ENCODE measurements at places on chromosomes 1 and 21. TPM values are rescaled to one million over a fixed set of nuclear protein-coding genes. Genes with fewer than 3 reads are reported as not detected.

DNA sequence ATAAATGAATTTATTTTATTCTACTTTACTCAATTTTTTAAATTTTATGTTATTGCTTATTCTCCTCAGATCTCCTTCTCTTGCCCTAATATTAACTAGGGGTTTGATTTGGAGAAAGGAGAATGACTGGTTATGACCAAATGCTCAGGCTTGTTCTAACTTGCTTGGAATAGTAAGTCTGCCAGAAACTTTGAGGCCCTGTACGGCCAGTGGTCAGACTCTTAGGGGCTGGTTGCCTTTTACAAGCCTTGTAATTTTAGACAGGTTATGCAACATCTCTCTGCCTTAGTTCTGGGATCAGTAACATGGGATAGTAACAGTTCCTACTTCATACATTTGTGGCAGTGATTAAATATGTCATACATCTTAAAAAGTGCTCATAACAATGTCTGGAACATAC lies 279.5 kb downstream of the DUSP10 start:
- DNase-seq, result no peak

Gene SLC6A17
- polyA plus RNA-seq, result 0.30 TPM

DNA sequence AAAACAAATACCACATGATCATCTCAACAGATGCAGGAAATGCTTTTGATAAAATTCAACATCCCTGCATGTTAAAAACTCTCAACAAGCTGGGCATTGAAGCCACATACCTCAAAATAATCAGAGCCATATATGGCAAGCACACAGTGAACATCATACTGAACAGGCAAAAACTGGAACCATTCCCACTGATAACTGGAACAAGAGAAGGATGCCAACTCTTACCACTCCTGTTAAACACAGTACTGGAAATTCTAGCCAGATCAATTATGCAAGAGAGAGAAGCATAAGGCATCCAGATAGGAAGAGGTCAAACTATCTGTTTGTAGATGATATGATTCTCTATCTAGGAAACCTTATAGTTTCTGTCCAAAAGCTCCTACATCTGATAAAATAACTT lies 91.6 kb downstream of the DNAH14 start:
- no peak for DNase-seq

GRCh38 chr21:41006636-41007035 lies 159.7 kb upstream of the DSCAM start:
- DNase-seq, result no peak

GRCh38 chr1:110756506-110756905 lies 81.8 kb upstream of the KCNA3 start:
- DNase-seq, result no peak

GRCh38 chr1:209433649-209434031 lies 149.9 kb upstream of the CAMK1G start:
- no peak for DNase-seq

GRCh38 chr21:36839123-36839522 lies 127.3 kb downstream of the HLCS start:
- no peak for DNase-seq

DNA sequence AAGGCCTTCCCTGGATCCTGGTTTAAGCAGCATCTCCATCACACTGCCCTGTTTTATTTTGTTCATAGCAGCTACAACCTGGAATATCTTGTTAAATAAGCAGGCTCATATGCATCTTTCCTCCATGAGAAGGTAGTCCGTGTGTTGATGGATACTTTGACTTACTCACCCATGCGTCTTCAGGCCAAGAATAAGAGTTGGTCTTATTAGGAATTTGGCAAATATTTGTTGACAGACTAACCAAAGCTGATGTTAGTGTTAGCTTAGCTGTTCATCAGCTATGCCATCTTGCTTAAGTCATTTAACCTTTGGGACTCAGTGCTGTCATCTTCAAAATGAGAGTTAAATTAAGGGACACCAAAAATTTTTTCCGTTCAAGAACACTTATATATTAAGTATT lies 59.2 kb downstream of the SASS6 start:
- DNase-seq, result no peak

Gene BECN2
- 0.05 TPM for polyA plus RNA-seq

Gene VASH2
- polyA plus RNA-seq, result 0.82 TPM

- no peak for DNase-seq
Observed at GRCh38 chr1:169586067-169586394, 250 bp downstream of the F5 start.

- peak; percentile 21 for DNase-seq
Observed at GRCh38 chr1:17141441-17142197, 22.4 kb upstream of the PADI2 start.

DNA sequence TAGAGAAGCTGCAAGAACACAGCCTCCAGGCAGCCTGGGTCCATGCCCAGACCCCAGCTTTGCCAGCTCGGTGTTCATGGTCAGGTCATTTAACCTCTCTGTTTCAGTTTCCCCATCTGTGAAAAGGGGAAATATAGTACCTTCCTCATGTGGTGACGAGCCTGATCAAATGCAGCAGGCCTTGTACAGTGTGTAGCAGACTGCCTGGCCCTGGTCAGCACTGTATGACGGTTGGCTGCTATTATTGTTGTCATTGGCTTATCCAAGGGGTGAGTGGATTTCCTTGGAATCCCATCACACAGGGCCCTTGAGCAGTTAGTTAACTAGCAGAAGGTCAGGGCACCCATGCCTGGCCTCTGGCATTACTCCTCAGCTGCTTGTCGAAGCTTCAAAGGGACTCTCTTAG lies 6.6 kb upstream of the TMEM51 start:
- DNase-seq, result no peak

Gene LCE5A
- polyA plus RNA-seq, result 0.43 TPM

Gene TNNT2
- 10.0 TPM for polyA plus RNA-seq

DNA sequence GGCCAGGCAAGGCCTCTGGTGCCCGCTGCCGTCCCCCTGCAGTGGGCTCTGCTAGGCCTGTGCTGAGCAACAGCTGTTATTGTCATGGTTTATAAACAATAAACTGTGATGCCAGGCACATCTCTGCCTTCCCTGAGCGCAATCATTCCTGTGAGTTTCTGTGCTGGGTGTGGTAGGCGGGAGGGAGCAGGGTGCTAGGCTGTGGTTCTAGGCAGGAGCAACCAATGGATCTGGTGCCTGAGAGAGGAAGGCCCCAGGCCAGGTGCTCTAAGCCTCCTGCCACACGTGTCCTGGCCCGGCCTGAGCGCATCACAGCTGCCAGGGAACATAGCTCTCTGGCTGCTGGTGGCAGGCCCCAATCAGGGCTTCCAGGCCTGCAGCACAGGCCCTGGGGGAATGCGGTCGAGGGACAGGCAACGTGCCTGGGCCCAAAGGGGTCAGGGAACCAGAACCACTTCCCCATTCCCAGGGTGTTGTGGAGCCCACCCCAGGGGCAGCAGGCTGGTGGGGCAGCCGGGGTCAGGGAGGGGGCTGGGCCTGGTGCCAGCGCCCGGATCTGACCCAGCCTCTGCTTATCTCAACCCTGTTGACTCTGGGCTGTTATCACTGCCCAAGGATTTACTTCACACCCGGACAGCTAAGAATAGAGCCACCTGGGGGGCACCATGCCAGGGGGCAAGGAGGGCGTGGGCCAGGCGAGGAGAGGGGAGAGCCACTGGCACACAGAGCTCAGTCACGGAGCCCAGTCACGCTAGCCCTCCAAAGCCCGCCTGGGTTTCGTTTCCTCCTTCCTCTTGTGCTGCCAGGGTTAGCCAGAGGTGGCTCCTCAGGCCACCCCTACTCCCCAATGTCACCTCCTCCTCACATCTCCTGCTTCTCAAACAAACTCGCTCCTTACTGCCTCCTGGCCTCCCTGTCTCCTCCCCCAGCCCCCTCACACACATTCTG lies 11.5 kb downstream of the TRIM46 start:
- no peak for DNase-seq

Gene LIN28A
- 0.05 TPM for polyA plus RNA-seq

DNA sequence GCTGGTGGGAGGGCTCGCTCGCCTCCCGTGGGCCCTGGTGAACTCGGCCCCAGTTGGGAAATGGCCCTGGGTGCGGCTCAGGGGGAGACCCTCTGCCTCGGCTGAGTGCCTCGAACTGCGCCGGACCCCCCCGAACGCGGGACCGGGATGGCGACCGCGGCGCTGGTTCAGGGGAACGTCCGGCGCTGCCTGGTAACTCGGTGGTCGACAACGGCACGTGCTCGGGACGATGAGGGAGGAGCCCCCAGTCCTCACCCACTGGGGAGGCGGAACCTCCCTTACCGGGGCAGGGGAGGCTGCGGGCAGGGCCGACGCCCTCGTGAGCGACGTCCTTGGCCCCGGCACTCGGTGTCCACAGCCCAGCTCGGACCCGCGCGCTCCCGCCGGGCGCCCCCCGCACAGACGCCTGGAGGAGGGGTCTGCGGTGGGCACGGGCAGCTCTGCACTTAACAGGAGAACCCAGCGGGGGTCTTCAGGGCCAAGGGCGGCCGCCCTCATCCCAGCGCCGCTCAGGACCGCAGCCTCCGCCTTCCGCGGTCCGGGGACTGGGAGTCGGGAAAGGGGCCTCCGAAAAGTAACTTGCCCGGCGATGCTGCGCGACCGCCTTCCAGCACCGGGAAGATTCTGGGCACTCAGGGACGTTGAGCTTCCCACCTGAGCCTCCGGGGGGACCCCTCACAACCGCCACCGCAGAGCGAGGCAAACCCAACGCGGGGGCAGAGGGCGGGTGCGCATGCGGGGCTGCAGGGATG lies 1.7 kb downstream of the HES4 start:
- DNase-seq, result no peak

Gene FCER1G
- 262 TPM for polyA plus RNA-seq

DNA sequence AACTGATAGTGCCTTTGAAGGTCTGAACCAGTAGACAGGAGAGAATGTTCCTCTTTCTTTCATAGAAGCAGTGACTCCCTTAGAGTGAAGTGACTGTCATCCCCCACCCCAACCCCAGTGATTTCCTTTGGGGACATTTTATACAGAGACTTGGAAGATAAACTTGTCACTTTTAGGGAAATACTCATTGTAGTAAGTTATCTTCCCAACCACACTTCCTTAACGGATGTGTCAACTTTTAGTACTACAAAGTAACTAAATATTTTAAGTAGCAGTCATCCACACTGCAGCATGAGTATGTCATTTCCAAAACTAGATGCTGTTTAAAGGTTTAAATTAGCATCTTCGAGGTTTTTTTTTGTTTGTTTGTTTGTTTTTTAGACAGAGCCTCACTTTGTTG lies 13.7 kb downstream of the LRRC8B start:
- DNase-seq, result no peak

Gene CELA2B
- 0.16 TPM for polyA plus RNA-seq

- no peak for DNase-seq
Observed at GRCh38 chr21:42237577-42237976, 18.6 kb downstream of the ABCG1 start.

GRCh38 chr1:244092293-244092963 lies 41.3 kb downstream of the ZBTB18 start:
- DNase-seq, result no peak

Gene SLAMF7
- polyA plus RNA-seq, result 17.6 TPM

DNA sequence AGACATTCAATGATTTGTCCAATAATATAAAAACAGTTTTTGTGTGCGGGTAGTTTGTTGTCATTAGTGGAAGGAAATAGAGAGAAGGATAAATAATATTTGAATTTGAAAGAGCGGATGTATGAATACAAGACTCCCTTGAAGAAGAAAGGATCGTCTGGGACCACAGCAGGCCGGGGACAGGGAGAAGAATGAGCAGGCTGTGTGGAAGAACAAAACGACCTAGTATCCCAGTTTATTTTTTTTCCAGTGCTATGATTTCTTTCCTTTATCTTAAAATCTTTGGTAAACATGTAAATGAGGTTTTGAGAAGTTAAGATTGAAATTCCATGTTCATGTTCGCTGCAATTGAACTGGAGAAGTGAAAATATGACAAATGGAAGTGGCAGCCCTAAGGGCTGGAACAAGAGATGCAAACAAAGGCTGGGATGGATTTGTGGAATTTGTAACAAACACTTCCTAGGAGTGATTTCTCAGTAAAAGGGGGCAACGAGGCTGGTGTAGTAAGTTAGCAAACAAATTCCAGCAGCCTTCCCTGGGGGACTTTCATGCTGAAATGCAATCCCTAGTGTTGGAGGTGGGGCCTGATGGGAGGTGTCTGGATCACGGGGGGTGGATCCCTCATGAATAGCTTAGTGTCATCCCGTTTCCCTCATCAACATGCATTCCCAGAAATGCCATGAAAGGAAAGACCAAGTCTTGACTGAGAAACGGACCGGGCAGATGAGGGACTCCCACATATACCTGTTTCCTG lies 10.2 kb upstream of the IFI16 start:
- no peak for DNase-seq

DNA sequence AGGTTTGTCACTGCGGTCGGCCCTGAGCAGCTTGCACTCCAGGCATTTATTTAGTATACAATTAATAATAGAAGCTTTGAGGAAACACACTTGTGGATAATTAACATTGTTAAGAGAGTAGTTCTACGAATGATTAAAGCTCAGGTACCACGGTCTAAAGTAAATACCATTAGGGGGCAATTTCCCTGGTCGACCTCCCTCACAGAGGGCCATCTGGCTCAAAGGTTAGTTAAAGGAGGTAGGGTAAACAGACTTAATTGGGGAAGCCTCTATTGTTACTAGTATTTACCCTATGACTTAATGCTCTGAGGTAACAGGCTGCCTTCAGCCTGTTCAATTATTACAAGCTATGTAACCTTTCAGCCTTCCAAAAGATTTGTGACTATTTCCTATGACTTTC lies 122.3 kb upstream of the SLC44A3 start:
- DNase-seq, result no peak

Gene GCSAML
- 0.48 TPM for polyA plus RNA-seq

Gene FGR
- 38.7 TPM for polyA plus RNA-seq

DNA sequence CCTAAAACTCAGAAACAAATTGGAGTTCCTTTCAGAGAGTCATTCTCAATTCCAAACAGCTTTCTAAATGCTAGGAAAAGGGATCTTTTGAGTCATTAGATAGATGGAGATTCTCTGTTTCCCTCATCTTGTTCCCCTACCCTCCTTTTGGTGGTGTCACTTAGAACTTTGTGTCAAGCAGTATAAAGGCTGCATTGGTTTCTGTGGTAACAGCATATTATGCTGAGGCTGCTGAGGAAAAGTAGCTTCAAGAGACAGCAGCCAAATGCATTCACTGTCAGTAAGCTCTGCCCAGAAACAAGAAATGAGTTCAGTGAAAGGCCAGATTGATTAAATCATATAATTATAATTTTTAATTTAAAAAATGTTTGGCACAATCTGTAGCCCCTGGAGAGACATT lies 144.1 kb downstream of the LRRC40 start:
- DNase-seq, result no peak

DNA sequence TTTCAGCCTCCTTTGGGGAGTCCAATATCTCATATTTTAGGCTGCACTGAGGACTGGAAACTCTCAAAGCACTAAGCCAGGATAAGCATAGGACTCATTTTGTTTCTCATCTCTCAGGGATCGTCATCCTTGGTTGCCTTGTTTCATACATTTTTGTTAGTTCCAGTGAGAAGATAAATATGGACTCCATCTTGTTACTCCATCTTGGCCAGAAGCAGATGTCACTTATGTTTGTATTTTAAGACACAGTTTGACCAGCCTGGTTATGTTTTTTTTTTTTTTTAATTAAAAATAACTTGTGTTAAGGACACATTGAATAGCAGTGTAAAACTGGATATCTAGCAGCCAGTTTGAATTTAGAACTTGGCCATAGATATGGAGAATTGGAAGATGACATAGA lies 34.7 kb downstream of the DISP3 start:
- DNase-seq, result no peak

- DNase-seq, result no peak
Observed at GRCh38 chr1:168088511-168089325, 48.0 kb downstream of the GPR161 start.

GRCh38 chr1:224061436-224061835 lies 52.5 kb upstream of the FBXO28 start:
- no peak for DNase-seq

GRCh38 chr1:37513795-37514349 lies 694 bp downstream of the MEAF6 start:
- DNase-seq, result peak; percentile 8

Gene CPLANE2
- 4.0 TPM for polyA plus RNA-seq

Gene PDC
- 0.46 TPM for polyA plus RNA-seq
